ENCODE measurements at places on chromosomes 1 and 21.

DNA sequence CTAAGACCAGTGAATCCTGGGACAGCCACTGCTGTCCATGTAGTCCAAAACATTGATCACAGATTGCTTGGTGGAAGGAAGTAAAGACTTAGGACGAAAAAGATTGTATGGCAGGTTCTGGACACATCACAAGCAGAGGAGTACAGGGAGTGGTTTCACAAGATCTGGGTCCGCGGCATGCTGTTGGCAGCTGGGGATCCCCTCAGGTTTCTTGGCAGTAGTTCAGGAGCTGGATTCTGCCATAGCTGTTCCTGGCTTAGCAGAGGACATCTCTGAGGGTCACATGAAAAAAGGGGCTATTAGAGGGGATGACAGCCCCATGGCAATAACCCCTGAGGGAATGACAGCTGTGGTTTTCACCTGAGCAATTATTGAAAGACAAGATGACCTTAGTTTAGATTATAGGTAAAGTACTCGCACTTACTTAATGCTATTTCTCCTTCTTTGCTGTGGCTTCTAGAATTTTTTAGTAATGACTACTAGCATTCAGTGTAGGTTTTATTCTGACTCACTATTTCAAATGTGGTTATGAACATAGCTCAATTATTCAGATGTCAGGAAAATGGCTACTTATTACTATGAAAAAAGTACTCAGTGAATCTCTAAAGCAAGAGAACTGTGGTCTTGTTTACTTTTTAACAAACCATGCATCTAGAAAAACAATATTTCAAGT, 8.2 kb downstream of the KRTAP27-1 start:
- no peak for DNase-seq

GRCh38 chr1:20072771-20073170, 2.8 kb downstream of the PLA2G5 start:
- DNase-seq, result no peak

DNA sequence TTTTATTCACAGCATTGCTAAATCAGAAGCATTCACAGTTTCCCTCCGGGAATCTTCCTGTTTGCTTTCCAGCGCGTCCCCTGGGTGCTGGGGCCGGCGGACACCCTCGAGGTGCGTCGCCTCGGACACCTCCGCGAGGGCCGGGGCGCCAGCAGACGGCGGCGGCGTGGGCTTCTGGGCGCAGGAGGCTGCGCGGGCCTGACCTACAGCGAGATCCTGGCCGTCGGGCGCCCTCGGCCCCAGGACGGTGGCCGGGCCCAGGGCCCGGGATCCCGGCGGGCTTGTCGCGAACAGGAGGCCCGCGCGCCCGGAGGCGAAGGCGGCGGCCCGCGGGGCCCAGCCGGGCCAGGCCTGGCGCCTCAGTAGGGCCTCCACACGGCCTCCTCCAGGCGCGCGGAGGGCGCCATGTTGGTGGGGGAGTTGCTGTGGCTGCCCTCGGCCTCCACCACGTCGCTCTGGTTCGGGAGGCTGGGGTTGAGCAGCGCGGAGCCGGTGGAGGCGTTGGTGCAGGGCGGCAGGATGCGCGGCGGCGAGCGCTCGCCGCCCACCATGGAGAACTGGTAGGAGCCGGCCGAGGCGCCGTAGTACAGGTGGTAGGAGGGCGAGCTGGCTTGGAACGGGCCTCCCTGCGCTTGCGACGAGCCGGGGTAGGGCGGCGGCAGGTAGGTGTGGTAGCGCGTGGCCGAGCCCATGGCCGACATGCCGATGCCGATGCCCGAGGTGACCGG, 123.1 kb downstream of the CLIC6 start:
- DNase-seq, result no peak

DNA sequence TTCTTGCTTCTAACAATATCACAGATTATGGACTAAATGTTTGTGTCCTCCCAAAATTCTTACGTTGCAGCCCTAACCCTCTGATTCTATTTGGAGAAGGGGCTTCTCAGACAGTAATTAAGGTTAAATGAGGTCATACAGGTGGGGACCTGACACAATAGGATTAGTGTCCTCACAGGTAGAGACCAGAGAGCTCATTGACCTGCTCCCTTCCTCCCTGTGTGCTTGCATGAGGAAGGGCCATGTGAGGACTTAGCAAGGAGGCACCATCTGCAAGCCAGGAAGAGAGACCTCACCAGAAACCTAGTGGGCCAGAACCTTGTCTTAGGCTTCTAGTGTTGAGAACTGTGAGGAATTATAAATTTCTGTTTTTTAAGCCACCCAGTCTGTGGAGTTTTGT, 322.6 kb downstream of the SMYD3 start:
- DNase-seq, result no peak

DNA sequence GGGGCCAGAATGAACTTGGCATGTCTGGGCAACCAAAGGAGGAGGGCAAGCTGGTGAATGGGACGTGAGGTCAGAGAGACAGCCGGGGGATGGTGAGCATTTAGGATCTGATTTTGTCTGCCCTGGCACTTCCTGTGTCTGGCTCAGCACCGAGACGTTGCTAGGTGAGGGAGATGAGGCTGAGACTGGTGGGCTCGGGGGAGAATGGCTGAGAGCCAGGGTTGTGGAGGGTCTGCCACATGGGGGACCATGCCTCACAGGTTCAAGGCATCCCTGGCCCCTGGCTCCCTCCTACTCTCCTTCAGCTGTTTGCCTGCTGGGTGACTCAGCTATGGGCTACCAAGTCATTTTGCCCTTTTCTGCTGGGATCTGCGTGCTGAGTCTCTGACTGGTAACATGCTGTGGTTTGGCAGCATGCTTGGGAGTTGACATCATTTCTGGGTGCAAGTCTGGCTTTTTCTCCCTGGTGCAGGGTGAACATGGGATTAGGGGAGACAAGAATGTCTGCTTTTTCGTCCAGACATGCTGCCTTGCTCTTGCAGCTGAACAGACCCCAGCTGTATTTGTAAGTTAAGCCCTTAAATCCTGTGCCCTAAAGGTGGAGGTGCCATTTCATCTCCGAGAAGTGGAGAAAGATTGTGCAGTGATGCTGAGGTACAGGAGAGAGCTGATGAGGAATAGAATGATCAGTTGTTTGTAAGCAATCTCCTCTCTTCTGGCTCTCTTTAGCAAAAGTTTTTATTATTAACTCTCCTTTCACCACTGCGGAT, 17.6 kb downstream of the GALNT2 start:
- DNase-seq, result no peak

All from DMS79 (cell line).